ENCODE measurements at places on chromosomes 11 and 22.
A peak's percentile ranks its signal among the peaks of the same experiment; 100 is the strongest.

- DNase-seq = no peak
Observed at GRCh38 chr11:23730307-23730998, 766.4 kb upstream of the LUZP2 start.

DNA sequence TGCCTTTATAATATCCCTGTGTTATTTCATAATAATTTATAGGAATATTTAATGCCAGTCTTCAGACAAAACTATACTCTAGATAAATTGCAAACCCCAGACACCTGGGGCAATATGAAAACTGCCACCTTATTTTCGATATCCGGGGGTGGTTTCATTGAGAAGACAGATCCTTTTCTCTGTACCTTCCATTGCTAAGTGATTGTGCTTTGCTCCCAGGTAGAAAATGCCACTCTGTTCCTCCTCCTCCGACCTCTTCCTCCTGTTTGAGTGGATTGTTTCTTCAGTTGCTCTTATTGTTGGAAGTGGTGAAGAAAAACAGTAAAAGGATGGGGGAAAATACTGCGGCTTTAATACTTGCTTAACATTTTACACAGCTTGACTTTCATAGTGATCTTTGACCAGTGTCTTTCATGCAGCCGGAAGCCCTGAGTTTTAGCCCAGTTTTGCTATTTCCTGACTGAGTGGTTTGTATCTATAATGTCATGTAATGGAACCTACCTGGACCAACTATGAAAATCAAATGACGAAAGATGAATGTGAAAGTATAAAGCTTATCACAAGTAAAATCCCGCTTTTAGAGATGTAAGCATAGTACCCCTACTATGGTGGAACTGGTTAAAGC lies 5.6 kb upstream of the GRIK4 start:
- no peak for DNase-seq

DNA sequence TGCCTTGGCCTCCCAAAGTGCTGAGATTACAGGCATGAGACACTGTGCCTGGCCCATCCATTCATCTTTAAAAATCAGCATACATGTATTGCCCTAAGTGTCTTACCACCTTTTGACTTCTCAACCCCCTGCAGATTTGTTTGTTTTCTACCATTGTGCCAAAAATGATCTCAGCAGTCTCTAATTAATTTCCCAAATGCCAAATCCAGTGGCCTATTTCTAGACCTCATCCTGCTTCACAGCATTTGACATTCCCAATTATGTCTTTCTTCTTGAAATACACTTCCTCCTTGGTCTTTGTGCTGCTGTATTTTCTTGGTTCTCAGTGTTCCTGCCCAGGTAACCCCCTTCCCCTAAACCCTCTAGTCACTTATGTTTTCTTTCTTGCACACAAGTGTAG lies 46.0 kb upstream of the GRAMD1B start:
- no peak for DNase-seq

DNA sequence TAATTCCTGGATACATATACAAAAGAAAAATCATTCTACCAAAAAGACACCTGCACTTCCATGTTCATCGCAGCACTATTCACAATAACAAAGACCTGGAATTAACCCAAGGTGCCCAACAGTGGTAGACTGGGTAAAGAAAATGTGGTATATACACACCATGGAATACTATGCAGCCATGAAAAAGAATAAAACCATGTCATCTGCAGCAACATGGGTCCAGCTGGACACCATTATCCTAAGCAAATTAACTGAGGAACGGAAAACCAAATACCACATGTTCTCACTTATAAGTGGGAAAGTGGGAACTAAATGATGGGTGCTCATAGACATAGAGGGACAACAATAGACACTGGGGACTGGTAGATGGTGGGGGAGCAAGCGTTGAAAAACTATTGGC lies 4.5 kb downstream of the TRPM5 start:
- DNase-seq = no peak

DNA sequence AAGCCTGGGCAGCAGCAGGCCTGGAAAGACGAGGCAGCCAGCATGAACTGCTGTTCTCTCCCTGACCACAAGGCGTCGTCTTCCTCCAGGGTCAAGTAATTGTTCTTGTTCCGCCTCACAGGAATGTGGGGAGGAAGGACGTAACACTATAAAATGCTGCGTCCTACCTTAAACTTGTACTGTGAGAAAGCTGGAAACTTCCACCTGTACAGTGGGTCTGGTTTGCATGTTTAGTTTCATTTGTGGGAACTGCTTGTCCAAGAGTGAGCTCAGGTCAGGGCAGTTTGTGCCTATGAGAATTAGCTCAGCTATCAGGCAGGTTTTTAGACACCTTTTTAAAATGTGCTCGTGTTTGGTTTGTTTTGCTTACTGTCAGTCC lies 55.2 kb downstream of the PANX1 start:
- DNase-seq = peak; percentile 26

GRCh38 chr11:79358258-79358657 lies 82.6 kb downstream of the TENM4 start:
- no peak for DNase-seq

DNA sequence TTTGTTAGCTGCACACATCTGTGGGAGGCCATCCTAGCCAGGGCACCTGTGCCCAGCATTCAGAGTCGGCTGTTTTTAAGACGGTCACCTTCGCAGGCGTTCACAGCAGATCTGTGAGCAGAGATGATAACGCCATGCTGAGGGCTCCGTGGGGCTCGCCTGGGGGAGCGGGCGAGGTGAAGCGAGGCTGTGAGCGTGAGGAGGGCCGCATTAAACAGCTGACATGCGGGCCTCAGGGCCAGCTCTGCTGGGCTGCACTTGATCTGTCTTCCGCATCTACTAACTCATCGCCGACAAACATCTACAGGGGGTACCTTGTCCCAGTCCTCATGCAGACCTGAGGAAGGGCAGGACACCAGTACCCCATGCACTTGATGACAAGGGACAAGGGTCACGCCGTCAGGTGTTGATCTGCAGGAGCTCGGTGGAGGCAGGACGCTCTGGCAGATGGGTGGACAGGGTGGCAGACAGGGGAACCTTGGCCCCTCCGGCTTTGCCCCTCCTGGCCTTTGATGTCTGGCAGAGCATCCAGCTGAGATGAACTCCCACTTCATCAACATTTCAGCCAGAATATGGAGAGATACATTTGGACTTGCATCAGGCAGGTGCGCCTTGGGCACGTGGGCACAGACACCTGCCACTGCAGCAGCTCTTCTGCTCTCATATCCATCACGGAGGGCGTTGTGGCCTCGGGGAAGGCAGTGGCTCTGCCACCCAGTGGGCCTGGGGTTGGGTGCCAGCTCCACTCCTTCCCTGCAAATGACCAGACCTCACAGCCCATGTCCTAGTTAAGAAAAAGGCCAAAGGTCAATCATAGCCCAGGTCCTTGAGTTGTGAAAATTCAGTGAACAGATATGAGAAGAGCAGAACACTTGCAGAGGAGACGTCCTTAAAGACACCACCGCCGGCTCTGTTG lies 822.9 kb downstream of the BRD1 start:
- DNase-seq = no peak

- no peak for DNase-seq
Observed at GRCh38 chr11:118609380-118610224, 2.2 kb downstream of the PHLDB1 start.

DNA sequence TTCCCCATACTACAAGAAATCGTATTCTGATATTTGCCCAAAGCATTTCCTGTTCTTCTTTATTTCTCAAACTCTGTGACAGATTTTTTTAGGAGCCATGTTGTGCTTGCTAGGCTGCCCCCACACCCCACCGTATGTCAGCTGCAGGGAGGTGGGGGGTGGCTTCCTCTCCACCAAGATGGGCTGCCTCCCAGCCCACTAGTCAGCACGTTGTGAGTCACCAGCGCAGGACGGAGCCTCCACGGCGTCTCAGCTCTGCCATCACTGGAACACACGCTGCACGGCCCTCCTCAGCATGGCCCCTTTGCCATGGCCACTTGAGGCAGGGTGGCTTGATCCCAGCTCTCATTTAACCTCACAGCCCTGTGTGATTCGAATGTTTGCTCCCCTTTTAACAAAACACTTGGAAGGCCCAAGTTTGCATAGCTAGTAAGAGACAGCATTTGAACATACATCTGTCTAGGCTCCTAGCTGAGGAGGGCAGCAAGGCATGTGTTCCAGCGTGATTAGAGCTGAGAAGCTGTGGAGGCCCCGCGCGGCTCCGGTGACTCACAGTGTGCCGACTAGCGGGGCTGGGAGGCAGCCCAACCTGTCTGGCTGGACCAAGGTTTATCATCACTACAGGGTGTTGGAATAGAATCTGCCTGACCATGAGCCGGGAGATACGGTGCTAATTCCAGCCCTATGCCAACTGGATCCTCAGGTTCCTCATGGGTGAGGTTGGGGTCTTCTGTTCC lies 180.7 kb upstream of the NCAM1 start:
- no peak for DNase-seq

GRCh38 chr11:78957476-78958245 lies 383.0 kb upstream of the NARS2 start:
- DNase-seq = no peak

GRCh38 chr11:64831411-64831891 lies 13.0 kb downstream of the CDC42BPG start:
- DNase-seq = no peak

GRCh38 chr22:20113551-20114310 lies 2.2 kb upstream of the RANBP1 start:
- no peak for DNase-seq

GRCh38 chr22:31852691-31853421 lies 91.5 kb upstream of the YWHAH start:
- DNase-seq = no peak

DNA sequence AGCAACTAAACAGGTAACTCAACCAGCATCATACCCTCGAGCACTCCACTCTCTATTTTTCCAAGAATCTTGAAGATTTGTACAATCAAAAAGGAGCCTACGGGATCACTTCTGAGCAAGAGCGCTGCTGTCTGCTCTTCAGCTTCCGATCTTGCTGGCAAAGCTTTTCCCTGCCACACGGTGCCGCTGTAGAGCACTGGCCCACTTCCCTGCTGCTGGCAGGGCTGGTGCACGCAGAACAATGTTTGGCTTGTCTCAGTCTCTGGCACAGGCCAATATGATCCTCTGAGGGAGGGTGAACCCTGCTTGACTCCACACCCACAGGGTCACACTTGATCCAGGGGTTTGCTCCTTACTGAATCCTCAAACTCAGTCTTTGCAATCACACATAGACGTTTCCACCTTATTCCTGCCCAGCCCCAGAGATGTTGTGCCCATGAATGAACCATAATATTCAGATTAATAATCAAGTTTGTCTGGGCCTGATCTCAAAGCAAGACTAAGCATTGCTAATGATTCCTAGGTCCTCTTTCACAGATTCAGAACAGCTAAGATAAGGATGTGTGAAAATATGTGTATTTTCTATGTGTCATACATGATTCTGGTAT lies 536.6 kb downstream of the SOX6 start:
- peak; percentile 40 for DNase-seq

GRCh38 chr22:43106302-43106701 lies 4.2 kb upstream of the BIK start:
- no peak for DNase-seq

DNA sequence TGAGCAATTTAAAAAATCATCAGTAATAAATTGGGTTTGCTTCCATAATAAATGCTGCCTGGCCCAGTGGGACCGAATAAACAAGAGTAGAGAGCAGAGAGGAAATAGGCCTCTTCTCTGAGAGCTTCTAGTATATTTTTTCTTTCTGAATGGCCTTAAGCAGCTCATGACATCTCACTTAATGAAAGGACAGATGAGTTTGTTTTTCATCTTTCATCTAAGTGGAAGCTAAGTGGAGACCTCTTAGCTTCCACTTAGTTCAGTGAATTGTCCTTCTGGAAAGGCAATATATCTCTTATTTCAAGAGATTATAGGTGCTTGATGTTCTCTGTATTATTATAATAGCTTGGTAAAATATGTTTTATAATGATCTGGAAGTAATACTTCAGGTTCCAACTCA lies 245.9 kb upstream of the ANO3 start:
- no peak for DNase-seq

GRCh38 chr22:31857247-31857646 lies 87.1 kb upstream of the YWHAH start:
- no peak for DNase-seq

GRCh38 chr11:1226226-1226985 lies 3.5 kb downstream of the MUC5B start:
- no peak for DNase-seq

DNA sequence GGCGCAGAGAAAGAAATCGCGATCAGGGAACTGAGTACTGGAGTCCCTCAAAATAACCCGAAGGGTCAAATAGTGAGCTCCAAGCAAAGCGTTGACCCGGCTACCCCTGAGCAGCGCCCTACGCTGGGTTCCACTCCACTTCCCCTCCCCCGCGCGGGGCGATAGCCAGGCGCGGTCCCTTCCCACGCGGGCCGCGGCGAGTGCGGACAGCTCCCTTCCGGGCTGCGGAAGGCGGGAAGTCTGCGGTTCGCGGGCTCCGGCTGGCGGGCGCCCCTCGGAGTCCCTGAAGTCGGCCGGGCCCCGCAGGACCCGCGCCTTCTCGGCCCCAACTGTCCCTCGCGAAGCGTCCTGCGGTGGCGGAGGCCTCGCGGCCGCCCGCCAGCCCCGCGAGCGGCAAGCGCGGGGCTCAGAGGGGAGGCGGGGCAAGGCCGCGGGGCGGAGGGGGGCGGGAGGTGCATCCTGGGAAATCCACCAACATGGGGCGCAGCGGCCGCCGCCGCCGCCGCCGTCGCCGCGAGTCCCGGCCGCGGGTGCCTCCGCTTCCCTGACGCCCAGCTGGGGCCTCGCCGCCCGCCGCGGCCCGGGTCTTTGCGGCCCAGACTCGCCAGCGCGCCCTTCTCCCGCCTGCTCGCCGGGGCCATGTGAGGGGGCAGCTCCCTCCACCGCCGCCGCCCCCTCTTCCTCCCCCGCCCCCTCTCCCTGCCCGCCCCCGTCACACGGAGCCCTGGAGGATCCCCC lies at the start of gene QSER1:
Gene QSER1, plus strand, starts transcription at position 457 of the 738 bp plus-strand sequence. CDS start 315 bp downstream, outside the sequence.
- peak; percentile 50 for DNase-seq

DNA sequence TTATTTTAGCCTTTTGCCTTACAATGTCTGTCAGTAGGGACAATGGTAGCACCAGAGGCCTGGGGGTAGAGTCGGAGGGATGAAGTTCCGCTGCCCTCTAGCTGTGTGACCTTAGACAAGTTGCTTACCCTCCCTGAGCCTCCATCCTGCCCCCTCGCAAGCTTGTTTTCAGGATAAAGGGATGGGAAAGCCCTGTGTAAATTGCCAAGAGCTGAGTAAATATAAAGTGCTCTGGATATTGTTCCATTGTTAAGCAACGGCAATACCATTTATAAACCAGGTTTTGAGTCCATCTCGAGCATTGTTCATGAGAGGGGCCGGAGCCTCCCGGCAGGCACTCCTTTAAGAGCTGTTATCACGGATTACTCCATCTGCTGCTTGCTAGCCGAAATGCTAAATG lies 72.9 kb downstream of the ZBTB16 start:
- peak; percentile 53 for DNase-seq

GRCh38 chr11:114295676-114296604 lies at the start of gene NNMT:
NNMT (plus strand) TSS chr11:114296399; CDS start chr11:114296557, 158 bp downstream.
- DNase-seq = no peak

Measured in hematopoietic multipotent progenitor cell treated with erythropoietin and hydrocortisone succinate and interleukin-3 and kit ligand, for 17 days (in vitro differentiated cells).